PC-3 (cell line): ENCODE measurements at places on chromosomes 2 and 18.

DNA sequence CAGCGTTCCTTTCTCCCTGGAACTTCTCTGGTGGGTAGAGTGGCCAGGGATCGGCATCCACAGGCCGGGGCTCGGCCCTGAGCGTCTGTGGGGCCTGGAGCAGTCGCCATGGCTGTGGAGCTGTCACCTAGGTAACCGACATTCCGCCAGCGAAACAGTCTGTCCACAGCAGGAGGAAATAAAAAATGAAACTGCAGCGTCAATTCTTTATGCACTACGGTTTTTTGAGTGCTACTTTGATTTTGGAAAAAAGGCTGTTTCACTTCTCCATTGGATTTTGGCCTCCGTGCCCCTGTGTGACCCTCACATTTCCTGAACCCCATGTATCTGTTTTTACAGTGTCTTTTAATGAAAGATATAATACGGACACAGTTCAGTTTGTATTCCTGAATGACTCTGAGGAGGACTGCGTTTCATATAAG, 163.4 kb downstream of the LDLRAD4 start:
- DNase-seq: no peak
- H3K36me3 ChIP-seq: no peaks in the 10 kb centered on the region
- H3K27me3 ChIP-seq: peaks cover 91% of the 10 kb centered on the region
- H3K27ac ChIP-seq: no peak overlapping the region

GRCh38 chr18:68779169-68779568, 18.7 kb upstream of the CCDC102B start:
- no peak overlapping the region for H3K27ac ChIP-seq
- H3K36me3 ChIP-seq: no peaks in the 10 kb centered on the region
- no peaks in the 10 kb centered on the region for H3K27me3 ChIP-seq
- DNase-seq: peak; percentile 10
- H3K4me3 ChIP-seq: no peak overlapping the region

GRCh38 chr2:144020047-144020446, 499.9 kb downstream of the ZEB2 start:
- H3K4me1 ChIP-seq: peaks cover 15% of the 10 kb centered on the region
- H3K36me3 ChIP-seq: no peaks in the 10 kb centered on the region
- H3K27me3 ChIP-seq: no peaks in the 10 kb centered on the region
- H3K4me3 ChIP-seq: no peak overlapping the region
- no peak overlapping the region for H3K27ac ChIP-seq
- DNase-seq: no peak

DNA sequence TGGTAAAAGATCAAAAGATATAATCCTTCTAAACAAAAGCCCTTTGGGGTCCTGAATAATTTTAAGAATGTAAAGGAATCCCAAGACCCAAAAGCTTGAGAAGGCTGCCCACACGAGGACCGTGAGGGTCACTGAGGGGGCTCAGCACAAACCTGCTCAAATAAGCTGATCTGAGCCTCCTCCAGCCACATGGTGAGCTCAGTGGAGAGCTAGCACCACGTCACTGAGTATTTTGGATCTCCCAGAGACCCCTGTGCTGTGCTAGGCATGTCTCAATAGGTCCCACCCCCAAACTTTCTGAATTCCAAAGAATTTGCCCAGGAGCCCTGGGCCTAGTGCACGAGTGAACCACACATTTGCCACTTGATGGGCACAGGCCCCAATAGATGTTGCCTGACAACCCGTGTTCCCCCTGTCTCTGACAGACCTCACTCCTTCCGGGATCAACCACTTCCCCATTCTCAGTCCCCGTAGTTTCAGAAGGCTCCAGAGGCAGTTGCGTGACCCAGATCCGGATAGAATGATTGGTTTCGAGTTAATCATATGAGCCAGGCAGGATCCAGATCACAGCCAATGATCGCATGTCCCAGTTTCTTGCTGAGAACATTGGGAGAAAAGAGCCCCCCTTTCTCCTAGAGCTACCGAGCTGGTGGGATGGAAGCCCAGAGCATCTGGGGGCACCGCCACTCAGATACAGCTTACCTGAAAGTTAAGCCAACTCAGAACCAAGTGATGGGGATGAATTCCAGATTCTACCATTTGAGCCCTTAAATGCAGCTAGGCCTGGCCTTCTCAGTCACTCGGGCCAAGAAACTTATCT, 203.8 kb downstream of the TNS1 start:
- no peak overlapping the region for H3K4me3 ChIP-seq
- no peaks in the 10 kb centered on the region for H3K36me3 ChIP-seq
- DNase-seq: no peak
- H3K4me1 ChIP-seq: no peaks in the 10 kb centered on the region
- H3K27me3 ChIP-seq: no peaks in the 10 kb centered on the region
- H3K27ac ChIP-seq: no peak overlapping the region

- 0 out of 2 replicates have a peak, but pooled peaks cover 8% of the 10 kb centered on the region for H3K27me3 ChIP-seq
- H3K27ac ChIP-seq: no peak overlapping the region
- no peaks in the 10 kb centered on the region for H3K36me3 ChIP-seq
- no peak for DNase-seq
Observed at GRCh38 chr2:3864943-3865865, 161.8 kb downstream of the DCDC2C start.

DNA sequence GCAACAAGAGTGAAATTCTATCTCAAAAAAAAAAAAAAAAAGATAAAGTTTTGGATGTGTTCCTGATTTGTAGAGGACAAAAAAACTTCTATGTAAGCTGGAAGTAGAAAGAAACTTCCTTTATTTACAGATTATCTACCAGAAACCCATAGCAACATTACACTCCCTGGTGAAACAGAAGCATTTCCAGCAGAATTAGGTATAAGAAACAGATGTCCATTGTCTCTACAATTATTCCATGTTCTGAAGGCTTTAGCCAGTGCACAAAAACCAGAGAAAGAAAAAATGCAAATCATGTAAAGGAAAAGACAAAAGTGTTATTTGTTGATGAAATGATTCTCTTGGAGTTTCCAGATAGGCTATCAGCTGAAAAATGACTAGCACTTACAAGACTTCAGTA, 4.9 kb downstream of the TUBB6 start:
- H3K36me3 ChIP-seq: peaks cover 11% of the 10 kb centered on the region
- H3K4me3 ChIP-seq: no peak overlapping the region
- H3K27ac ChIP-seq: no peak overlapping the region
- H3K27me3 ChIP-seq: no peaks in the 10 kb centered on the region
- peaks cover 10% of the 10 kb centered on the region for H3K4me1 ChIP-seq
- no peak for DNase-seq

- H3K4me3 ChIP-seq: no peak overlapping the region
- DNase-seq: no peak
- no peaks in the 10 kb centered on the region for H3K36me3 ChIP-seq
- no peak overlapping the region for H3K27ac ChIP-seq
- no peaks in the 10 kb centered on the region for H3K27me3 ChIP-seq
- no peaks in the 10 kb centered on the region for H3K4me1 ChIP-seq
Observed at GRCh38 chr2:120898496-120898895, 162.8 kb downstream of the GLI2 start.

DNA sequence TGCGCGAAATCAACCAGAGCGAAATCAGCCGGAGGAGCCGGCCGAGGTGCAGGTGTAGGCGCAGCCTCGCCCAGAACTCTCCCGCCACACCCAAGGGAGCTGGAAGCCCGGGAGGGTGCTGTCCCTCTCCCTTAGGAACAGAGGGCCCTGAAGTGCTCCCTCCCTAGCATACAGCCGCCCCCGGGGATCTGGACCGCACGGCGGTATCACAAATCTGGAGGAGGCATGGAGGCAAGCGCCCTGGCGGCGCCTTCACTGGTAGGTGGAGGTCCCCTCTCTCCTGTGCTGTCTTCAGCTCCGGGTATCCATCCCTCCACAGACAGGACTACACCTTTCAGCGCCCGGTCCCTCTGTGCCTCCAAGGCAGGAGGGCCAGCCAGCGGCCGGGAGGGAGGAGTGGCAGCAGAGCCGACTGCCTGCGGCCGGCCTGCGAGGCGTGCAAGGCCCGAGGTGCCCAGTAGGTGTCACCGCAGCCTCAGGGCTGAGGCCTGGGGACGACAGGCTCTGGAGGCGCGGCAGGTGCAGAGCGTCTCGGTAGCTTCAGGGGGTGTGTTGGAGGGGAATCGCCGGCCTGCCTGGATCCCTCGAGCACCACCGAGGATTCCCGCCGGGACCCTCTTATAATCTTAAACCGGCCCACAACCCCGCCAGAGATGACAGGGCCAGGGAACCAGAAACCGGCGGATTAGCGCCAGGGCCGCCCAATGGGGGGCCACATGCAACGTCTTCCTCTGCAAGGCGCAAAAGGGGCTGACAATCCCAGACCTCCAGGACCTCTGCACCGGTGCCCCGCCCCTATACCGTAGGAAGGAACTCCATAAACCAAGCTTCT, 2.8 kb downstream of the IHH start:
- DNase-seq: peak; percentile 72
- no peak overlapping the region for H3K27ac ChIP-seq
- peaks cover 22% of the 10 kb centered on the region for H3K4me1 ChIP-seq
- H3K36me3 ChIP-seq: no peaks in the 10 kb centered on the region
- no peak overlapping the region for H3K4me3 ChIP-seq

DNA sequence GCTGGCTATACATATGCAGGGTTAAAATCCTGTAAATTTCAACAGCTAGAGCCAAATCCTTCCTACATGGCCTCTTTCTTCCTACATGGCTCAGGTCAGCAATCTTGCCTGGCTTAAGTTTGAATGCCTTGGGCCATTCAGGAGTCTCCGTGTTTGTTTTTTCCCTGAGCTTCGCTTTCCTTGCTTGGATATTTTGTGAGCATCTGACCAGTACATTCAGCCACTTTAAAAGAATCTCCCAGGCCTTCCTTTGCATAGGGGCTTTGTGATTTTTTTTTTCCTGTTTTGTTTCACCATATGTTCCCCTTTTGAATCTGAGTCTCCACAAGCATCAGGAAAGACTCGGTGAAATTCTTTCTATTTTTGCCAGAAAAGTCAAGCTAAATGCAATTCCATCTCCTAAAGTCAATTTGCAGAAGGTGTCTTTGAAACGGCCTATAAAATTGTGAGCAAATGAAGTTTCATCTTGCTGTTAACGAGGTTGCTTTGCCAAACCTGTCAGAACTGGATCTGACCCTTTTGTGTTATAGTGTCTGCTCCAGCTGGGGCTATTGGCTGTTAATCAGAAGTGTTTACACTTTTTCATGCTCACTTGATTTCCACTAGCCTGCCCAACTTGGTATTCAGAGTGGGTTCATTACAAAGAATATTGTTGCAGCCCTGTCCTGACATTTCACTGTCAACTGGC, 256.9 kb downstream of the DCC start:
- peaks cover 4% of the 10 kb centered on the region; the same call in 1 of the 2 replicates for H3K27me3 ChIP-seq
- no peak overlapping the region for H3K4me3 ChIP-seq
- no peak for DNase-seq
- no peaks in the 10 kb centered on the region for H3K36me3 ChIP-seq

GRCh38 chr18:61502472-61502871, 169.2 kb downstream of the CDH20 start:
- DNase-seq: peak; percentile 68
- no peaks in the 10 kb centered on the region for H3K36me3 ChIP-seq
- no peaks in the 10 kb centered on the region for H3K4me1 ChIP-seq
- H3K27ac ChIP-seq: no peak overlapping the region
- peaks cover 32% of the 10 kb centered on the region for H3K27me3 ChIP-seq

DNA sequence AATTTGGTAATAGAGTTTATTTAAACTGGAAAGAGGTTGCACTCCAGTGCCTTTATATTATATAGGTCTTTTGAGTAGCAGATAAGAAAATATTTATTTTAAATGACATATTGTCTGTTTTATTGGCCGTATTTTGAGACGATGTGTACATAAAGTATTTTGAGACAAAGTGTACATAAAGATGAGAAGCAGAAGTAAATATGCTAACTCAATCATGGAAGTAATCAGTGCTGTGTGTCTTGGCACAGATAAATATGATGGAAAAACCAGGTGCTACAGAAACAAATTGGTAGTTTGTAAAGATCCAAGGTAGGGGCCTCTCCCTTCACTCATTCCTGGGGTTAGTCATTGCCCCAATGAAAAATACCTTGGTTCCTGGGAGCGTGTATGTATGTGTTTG, 382.9 kb downstream of the DSEL start:
- H3K36me3 ChIP-seq: no peaks in the 10 kb centered on the region
- no peaks in the 10 kb centered on the region for H3K27me3 ChIP-seq
- peak; percentile 75 for DNase-seq
- peak overlapping the region; percentile 44; the same call in 1 of the 2 replicates for H3K27ac ChIP-seq

GRCh38 chr2:129277585-129277981, 701.9 kb upstream of the RAB6C start:
- DNase-seq: no peak
- H3K4me3 ChIP-seq: no peak overlapping the region
- no peaks in the 10 kb centered on the region for H3K27me3 ChIP-seq
- no peaks in the 10 kb centered on the region for H3K36me3 ChIP-seq
- H3K4me1 ChIP-seq: no peaks in the 10 kb centered on the region

GRCh38 chr2:144430722-144431391, 89.1 kb downstream of the ZEB2 start:
- no peak overlapping the region for H3K27ac ChIP-seq
- no peaks in the 10 kb centered on the region for H3K36me3 ChIP-seq
- H3K27me3 ChIP-seq: no peaks in the 10 kb centered on the region
- DNase-seq: no peak

- H3K4me1 ChIP-seq: no peaks in the 10 kb centered on the region
- H3K4me3 ChIP-seq: no peak overlapping the region
- H3K36me3 ChIP-seq: peaks cover 5% of the 10 kb centered on the region; the same call in 1 of the 2 replicates
- H3K27ac ChIP-seq: no peak overlapping the region
- no peaks in the 10 kb centered on the region for H3K27me3 ChIP-seq
Observed at GRCh38 chr18:59148192-59148591, 8.5 kb downstream of the SEC11C start.

- no peak overlapping the region for H3K27ac ChIP-seq
- peaks cover 19% of the 10 kb centered on the region for H3K27me3 ChIP-seq
- H3K4me1 ChIP-seq: no peaks in the 10 kb centered on the region
Observed at GRCh38 chr18:75829091-75829490, 401.6 kb upstream of the SMIM21 start.

GRCh38 chr2:74052732-74053710, 68.3 kb downstream of the TET3 start:
- H3K4me1 ChIP-seq: no peaks in the 10 kb centered on the region
- no peak for DNase-seq
- H3K27me3 ChIP-seq: no peaks in the 10 kb centered on the region
- no peaks in the 10 kb centered on the region; the same call in 1 of the 2 replicates for H3K36me3 ChIP-seq
- H3K4me3 ChIP-seq: no peak overlapping the region

DNA sequence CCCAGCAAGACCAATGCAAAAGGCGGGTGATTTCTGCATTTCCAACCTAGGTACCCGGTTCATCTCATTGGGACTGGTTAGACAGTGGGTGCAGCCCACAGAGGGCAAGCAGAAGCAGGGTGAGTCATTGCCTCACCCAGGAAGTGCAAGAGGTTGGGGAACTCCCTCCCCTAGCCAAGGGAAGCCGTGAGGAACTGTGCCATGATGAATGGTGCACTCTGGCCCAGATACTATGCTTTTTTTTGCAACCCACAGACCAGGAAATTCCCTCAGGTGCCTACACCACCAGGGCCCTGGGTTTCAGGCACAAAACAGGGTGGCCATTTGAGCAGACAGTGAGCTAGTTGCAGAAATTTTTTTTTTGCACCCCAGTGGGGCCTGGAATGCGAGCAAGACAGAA, 662.6 kb upstream of the ACVR2A start:
- H3K36me3 ChIP-seq: no peaks in the 10 kb centered on the region
- H3K27me3 ChIP-seq: no peaks in the 10 kb centered on the region
- H3K4me3 ChIP-seq: no peak overlapping the region

- DNase-seq: peak; percentile 66
- H3K36me3 ChIP-seq: no peaks in the 10 kb centered on the region
Observed at GRCh38 chr2:12498704-12499103, 218.0 kb upstream of the TRIB2 start.

- H3K4me1 ChIP-seq: no peaks in the 10 kb centered on the region
- no peak overlapping the region for H3K27ac ChIP-seq
- no peak for DNase-seq
- H3K36me3 ChIP-seq: no peaks in the 10 kb centered on the region
- no peak overlapping the region for H3K4me3 ChIP-seq
Observed at GRCh38 chr18:35717182-35717581, 135.6 kb downstream of the GALNT1 start.

GRCh38 chr2:70005752-70006446, 44.5 kb upstream of the ASPRV1 start:
- DNase-seq: no peak
- no peak overlapping the region for H3K4me3 ChIP-seq
- 0 out of 2 replicates have a peak, but pooled peaks cover 4% of the 10 kb centered on the region for H3K4me1 ChIP-seq
- H3K27ac ChIP-seq: no peak overlapping the region
